Right cardiac atrium (tissue), 5 donors: ENCODE measurements at places on chromosomes 1 and 21. TPM values are rescaled to one million over a fixed set of nuclear protein-coding genes. Genes with fewer than 3 reads are reported as not detected.
A peak's percentile ranks its signal among the peaks of the same experiment; 100 is the strongest.

GRCh38 chr1:119895102-119895501, 1.2 kb downstream of the ADAM30 start:
- no peak for DNase-seq

DNA sequence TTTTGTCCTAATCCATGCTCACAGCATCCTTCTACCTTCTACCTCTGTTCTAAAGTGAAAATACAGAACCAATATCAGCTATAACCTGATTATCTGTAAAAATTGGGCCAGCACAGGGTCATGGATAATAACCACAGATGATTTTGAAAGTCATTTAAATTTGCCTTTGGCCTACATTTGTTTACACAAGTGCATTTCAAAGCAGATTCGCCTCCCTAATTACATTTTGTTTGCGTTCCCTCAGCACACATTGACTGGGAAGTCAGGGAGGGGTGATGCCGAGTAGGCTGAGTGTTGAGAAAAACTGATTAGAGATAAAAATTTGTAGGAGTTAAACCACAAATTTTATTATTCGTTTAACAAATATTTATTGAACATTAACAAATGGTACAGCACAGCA, 19.2 kb upstream of the RGS8 start:
- no peak for DNase-seq

The TMCO2 gene
- not detected for total RNA-seq

The BACE2 gene
- 28.4 TPM for total RNA-seq

- DNase-seq, result no peak
Observed at GRCh38 chr21:15199414-15200383, 134.9 kb upstream of the NRIP1 start.

GRCh38 chr1:237685551-237685950, 205.2 kb downstream of the ZP4 start:
- DNase-seq, result no peak

DNA sequence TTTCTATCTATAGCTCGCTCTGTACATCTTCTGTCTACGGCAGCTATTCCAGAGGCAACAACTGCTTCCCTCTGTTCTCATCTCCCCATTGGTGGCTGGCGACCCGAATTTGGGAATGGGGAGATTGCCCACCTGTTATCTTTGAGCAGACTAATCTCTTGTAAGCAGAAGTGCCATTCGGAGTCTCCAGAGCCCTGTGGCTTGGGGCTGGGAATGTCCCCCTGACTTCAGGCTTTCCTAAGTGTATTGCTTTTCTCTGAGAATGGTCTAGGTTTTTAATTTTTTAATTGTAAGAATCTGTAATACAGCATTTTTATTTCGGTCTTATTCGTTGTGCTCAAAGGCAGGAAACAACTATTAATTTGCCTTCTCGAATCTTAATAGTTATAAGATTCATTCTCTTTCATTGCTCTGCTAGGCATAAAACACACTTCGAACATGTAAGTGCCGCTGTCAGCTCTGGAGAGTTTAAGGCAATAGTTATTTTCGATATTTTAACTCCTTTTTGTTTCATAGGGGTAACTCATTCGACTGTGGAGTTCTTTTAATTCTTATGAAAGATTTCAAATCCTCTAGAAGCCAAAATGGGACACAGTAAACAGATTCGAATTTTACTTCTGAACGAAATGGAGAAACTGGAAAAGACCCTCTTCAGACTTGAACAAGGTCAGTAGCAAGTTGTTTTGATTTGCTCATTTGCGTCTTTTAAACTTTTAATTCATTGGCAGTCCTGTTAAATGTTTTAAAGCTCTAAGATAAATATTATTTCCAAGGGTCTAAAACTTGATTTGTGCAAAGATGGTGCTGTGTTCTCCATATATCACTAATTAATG, 514 bp downstream of the AGL start:
- DNase-seq, result no peak

The TLCD4 gene
- 74.8 TPM for total RNA-seq

DNA sequence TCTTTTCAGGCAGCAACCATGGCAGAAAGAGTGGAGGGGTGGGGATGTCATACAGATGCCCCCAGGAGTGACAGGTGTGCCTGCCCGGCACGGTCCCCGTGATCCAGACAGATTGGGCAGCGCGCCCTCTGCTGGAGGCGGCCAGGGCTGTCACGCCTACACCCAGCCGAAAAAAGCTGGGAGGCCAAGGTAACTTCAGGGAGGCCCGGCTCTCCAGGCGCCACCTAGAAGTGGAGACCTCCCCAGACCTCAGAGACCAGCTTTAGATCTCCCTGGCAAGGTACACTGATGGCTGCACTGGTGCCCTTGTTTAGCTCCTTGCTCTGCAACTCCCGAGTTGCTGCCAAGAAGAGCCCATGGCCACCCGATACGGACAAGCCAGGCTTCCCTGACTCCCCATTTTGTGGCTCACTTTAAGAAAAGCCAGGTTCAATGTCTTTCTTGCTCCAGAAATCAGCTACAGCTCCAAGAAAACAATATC, 6.6 kb downstream of the GOLT1A start:
- peak; percentile 87 for DNase-seq

The SLFNL1 gene
- total RNA-seq, result 0.28 TPM

- DNase-seq, result no peak
Observed at GRCh38 chr1:179754041-179754624, 11.0 kb downstream of the FAM163A start.

The RNU1-2 gene
- total RNA-seq, result 6,377 TPM

DNA sequence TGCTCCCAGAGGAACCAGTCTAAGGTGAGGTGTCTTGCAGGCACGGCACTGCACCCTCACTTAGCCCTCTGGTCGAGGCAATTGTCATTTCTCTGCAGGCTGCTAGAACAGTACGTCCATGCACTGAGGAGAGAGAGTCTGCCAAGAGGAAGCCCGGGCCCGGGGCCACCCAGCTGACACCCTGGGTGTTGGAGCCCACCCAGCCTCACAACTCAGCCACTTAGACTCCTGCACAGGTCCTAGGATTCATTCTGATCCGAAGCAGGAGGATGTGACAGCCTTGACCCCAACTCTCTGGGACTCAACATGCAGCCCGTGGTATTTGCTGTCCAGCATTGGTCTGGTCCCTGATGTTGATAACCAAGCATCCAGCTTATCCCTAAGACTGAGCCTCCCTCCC, 111.9 kb downstream of the ADSS2 start:
- no peak for DNase-seq

DNA sequence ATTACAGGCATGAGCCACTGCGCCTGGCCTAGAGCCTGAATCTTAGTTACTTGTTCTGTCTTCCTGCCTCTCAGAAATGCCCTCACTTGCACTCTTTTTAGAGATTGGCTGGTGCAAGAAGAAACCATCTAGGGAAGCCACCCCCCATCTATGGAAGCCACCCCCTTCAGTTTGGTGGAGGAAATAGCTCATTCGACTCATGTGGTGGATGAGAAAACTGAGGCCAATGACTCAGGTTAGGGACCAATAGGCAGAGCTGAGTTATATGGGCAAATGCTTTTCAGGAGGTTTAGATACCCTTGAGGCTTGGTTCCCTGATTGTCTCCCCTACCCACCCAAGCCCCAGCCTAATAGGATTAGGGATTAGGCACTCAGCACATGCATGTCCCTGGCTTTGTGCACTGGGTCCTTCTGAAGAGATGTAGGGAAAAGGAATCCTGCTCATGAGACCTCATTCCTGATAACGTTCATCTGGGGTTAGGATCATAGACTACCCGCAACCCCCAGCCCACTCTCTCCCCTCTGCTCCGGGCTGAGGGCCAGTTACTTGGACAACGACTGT, 77.1 kb downstream of the PAX7 start:
- no peak for DNase-seq

The THRAP3 gene
- 79.1 TPM for total RNA-seq

GRCh38 chr1:46969014-46969619, 27.8 kb upstream of the CYP4A11 start:
- no peak for DNase-seq

DNA sequence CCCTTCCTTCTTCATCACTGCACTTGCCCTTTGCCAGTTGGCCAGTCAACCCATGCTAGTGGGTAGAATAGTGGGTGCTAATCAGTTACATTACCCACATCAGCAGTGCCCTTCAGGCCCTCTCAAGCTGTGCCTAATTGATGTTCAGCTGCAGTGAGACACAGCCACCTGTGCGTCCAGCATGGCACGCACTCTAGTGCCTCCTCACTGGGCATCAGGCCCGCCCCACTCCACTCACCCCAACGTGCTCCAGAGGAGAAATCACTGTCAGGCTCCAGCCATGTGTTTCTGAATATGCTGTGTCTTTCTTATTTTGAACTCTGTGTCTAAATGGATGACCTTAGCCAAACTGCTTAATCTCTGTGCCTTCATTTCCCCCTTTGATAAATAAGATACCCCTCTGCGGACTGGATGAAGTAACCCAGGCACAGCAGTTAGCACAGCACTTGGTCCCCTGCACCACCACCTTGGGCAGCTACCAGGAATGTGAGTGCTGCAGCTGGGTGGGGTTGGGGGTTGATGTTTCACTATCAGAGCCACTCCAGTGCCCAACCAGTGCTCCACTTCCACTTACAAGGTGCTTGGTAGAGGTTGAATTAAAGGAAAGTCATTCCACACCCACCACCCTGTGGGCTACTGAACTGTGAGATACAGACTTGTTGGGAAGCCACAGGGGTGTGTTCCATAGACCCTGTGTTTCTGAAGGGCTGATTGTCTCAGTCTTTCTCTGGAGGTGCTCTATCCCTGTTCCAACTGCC, 8.9 kb upstream of the ADORA3 start:
- DNase-seq, result no peak

DNA sequence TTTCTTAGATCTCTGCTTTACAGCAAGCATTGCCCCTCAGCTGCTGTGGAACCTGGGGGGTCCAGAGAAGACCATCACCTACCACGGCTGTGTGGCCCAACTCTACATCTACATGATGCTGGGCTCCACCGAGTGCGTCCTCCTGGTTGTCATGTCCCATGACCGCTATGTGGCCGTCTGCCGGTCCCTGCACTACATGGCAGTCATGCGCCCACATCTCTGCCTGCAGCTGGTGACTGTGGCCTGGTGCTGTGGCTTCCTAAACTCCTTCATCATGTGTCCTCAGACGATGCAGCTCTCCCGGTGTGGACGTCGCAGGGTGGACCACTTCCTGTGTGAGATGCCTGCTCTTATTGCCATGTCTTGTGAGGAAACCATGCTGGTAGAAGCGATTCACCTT, 33.4 kb upstream of the OR2B11 start:
- DNase-seq, result no peak

The IL12RB2 gene
- total RNA-seq, result 0.17 TPM

DNA sequence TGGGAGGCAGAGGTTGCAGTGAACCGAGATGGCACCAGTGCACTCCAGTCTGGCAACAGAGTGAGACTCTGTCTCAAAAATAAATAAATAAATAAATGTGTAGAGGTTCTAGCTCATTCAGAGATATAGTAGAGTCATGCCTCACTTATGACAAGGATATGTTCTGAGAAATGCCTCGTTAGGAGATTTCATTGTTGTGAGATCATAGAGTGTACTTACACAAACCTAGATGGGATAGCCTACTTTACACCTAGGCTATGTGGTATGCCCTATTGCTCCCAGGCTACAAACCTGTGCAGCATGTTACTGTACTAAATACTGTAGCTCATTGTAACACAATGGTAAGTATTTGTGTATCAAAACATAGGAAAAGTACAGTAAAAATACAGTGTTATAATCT, 155.3 kb upstream of the JUN start:
- DNase-seq, result no peak

DNA sequence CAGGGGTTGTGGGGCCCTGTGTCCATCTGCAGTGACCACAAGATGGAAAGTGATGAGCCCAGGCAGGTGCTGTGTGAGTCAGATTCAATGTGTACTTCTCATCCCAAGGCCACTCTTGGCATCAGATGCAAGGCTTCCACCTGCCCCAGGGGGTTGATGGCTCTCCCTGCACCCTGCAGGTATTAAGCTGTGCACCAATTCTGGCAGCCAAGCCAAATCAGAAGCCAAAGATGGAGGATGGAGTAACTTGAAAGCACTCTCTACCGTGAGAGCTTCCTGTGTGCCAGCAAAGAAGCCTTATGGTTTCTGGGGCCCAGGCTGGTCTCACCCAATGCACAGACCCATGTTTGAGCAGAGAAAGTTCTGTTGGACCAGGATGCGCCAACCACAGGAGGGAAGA, 44.3 kb upstream of the TENT5C start:
- no peak for DNase-seq

GRCh38 chr1:235821361-235821981, 45.2 kb downstream of the LYST start:
- DNase-seq, result no peak

DNA sequence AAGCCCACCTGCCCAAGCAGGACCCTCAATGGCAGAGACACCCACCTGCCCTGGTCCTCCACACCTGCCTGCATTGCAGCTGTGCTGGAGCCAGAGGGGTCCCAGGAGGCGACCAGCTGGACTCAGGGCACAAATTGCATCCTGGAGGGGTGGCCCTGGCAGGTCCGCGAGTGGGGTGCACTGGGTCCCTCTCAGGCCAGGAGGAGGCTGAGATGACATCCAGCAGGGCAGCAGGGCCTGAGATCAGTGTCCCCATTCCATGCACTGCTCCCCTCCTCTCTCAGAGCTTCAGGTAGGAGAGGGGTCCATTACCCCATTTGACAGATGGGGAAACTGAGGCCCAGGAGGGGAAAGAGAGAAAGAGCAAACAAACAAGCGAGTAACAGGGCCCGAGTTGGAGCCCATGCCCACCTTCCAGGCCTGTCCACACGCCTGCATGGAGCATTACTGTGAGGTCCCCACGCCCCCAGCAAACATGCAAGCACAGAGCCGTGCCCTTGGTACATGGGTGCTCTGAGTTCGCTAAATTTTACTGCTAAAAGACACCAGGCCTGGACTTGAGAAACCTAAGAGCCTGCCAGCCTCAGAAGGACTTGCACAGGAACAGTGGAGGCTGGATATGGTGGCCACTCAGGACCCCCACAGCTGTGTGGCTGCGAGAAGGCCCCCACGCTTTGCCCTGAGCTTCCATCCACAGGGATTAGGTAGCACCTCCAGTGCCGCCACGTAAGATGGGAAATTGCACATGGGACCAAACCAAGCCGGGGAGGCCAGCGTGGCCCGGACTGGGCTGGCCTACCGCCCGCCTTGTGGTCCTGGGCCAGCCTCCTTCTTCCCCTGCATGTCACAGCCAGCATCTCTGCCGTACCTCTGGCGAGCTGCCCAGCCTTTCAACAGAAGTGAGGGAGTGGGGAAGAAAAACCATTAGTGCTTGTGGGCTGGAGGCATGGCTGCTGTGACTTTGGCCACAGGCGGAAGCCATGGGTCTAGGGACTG, 7.4 kb downstream of the WNT3A start:
- peak; percentile 78 for DNase-seq

The PTPN7 gene
- total RNA-seq, result 0.50 TPM

The TNFRSF14 gene
- total RNA-seq, result 22.9 TPM

The TFAP2E gene
- total RNA-seq, result 0.17 TPM
